ENCODE measurements at places on chromosomes 6 and 20.

- no peak for DNase-seq
These were observed 13.6 kb upstream of the RBM24 start for GRCh38 chr6:17267566-17267965.

GRCh38 chr20:34535301-34535840 lies 19.1 kb downstream of the DYNLRB1 start:
- DNase-seq = no peak

DNA sequence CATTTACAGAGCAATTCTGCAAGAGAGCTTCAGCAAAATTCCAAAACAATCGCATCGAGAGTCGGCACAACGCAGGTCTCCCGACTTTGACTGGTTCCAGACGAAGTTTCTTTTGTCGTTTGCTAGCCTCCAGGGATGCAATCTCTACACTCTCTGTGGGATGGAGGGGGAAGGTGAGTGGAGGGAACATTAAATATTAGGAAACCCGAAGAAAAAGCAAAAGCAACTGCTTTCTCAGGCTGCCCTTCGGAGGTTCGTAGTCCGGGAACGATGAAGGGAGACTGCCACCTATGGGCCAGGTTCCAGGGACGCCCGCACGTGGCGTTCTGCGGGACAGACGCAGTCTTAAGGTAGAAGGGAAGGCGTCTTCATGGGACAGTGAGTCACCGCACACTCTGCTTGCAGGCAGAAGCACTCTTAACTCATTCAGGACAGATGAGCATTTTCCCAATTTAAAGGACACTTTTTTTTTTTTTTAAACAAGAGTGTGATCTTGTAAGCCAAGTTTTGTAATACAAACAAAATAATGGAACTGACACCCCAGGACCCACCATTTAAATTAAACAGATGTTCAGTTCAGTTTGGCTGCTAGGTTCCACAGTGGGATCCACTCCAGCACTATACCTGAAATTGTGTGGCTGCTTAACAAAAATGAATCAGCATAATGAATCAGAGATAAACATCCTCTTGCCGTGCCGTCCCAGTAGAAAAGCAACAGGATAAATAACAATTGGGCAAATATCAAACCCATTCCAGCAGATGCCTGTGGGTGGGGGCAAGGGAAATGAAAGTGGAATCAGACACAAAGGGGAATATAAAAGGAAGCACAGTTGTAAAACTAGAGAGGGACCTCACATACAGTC lies 65.8 kb upstream of the ARMC2 start:
- DNase-seq = peak; percentile 40

- DNase-seq = no peak
These were observed 8.3 kb downstream of the CCM2L start for GRCh38 chr20:32018269-32019155.

DNA sequence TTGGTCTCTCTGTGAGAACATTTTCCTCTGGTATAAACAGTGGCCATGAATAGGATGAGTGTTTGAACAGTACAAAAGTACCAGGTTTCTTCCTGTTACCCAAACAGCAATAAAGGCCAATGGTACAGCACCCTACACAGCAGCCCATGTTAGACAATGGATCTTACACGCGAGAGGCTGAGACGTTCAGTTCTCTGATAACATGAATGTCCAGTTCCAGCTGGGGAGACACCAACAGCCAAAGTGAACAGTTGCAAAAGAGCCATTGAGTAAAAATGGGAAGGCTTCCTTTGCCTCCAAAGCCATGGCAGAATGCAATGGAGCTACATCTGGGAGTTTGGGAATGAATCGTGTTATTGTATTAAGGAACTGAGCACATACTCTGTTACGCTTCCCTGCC lies 246.8 kb upstream of the SGK1 start:
- DNase-seq = no peak

DNA sequence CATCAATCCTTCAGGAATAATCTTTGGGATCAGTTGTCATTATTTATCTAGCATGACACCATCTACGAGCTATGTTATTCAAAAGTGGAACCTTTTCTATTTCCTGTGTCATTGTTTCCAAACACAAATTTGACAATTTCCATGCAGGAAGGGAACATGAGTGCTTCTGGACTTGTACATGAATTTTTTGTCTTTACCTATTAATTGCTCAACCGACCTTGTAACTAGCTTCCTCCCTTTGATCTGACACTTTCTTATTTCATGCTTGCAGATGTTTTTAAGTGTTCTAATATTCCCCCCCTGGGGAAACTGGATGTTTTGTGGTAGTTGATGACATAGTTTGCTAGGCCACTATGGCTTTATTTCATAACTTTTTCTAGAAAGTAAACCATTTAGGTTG lies 139.4 kb downstream of the BMP2 start:
- DNase-seq = no peak

DNA sequence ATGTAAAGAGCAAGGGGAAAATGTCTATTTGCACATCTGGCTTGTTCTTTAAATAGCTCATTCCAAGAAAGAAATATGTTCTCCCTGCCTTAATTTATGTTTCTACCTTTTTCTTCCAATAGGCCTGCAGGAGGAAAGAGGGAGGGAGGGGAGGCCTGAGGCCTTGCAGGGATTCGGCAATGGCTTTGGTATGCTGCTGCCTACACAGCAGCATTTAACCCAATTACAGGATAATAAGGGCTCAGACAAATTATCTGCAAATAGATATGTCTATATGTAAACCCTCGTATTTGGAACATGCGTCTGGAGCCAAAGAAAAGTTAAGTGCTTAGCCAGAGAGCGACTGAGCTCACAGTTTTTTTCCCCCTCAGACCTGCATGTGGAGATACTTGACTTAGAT lies 277.2 kb downstream of the CDC5L start:
- DNase-seq = no peak

GRCh38 chr6:70709826-70710225 lies 42.1 kb downstream of the SMAP1 start:
- DNase-seq = no peak

DNA sequence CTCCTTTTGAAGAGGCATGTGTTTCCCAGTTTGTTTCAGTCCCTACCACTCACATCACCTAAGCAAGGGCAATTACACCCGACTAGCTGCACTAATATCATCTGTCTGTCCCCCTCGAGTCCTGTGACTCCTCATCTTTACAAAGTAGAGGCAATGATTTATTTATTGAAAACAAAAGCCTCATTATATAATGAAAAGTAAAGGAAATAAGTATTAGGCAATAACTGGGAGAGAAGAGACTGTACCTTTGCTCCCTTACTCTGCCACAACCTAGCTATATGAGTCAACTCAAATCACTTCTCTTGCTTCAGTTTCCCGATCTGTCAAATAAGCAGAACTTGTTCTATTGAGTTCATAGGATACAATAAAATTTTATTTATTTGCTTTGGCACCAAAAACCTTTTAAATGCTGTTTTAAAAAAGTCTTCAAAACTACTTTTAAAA lies 38.9 kb downstream of the CSNK2A1 start:
- no peak for DNase-seq

All from pulmonary artery endothelial cell (primary cell).